Activated CD4-positive, alpha-beta T cell treated with anti-CD3 and anti-CD28 coated beads, Interleukin-2, Interleukin-4, amounts not matched to agents 100 ng/mL and 50 ng/mL, durations not matched to agents 16 hours and 8 hours (primary cell): ENCODE measurements at places on chromosomes 5 and 9.

DNA sequence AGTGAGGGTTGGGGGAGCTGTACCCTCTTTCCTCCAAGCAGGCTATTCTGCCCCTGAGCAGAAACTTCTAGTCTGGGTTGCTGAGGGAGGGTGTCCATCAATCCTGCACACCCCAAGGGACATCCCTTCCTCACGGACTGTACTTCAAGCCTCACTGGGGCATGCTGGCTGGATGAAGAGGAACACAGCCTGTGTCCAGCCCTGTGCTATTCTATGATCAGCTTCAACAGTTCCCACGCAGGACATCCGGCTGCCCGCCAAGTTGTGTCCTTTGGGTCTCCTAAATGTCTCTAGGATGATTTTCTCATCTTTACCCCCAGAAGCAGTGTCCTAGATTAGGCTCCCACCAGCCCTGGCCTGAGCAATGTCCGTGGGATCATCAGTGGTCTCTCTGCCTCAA is 68.1 kb downstream of the CRB2 start:
- DNase-seq: no peak

DNA sequence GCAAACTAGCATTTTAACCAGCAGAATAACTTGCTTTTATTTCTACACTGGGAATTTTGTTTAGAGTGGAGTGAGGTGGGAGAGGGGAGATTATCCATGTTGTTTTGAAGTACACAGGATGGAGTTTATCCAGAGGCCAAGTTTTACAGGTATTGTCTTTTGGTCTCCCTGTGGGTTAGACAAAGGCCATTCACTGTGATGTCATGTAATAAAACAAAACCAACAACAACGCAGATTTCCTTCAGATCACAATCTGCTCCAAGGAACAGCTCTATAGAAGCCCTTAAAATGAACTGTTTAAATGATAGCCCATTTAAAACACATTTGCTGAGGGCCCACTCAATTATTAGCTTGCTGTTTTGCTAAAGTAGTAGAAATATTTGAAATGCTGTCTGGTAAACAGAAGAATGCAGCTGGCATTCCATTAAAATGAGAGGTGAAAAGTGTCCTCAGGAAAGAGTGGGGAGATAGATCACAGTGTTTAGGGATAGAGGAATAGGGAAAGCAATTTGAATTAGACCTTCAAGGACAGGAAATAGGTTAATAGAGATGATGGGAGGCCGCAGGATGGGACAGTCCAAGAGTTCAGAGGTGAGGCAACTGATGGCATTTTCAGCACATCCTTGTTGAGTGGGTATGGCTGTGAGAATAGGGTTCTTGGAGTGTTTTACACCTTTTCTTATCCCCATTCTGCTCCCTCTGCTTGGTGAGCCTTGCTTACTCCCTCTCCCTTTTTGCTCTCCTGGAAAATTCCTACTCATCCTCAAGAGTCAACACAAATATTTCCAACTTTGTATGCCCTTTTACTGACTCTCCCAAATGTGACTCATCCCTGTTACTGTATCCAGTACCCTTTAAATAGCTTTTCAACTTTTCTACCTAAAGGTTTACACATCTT is 140.1 kb upstream of the NR3C1 start:
- DNase-seq: no peak

DNA sequence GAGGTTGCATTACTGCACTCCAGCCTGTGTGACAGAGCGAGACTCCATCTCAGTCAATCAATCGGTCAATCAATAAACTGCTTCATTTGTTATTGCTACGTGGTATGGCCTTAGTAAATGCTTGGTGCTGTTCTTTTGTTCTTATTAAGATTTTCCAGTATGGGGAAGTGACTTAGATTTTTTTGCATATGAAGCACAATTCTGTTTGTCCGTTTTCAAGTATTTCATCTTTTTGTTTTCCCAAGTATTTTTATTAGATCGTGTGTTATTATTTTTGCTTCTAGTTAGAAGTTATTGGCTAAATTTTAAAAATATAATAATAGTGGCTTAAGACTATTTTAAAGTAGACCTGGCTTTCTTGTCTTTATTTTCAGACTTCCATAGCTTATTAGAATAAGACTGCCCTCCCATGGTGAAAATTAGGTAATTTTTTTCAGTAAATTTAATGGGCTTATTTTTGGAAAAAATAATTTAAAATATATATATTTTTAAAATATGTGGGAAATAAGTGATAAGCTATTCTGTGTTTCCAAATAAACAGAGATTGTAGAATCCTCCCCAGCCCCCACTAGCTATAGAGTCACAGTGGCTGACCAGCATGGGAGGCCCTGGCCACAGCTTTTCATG is 14.7 kb upstream of the OMD start:
- no peak for DNase-seq

DNA sequence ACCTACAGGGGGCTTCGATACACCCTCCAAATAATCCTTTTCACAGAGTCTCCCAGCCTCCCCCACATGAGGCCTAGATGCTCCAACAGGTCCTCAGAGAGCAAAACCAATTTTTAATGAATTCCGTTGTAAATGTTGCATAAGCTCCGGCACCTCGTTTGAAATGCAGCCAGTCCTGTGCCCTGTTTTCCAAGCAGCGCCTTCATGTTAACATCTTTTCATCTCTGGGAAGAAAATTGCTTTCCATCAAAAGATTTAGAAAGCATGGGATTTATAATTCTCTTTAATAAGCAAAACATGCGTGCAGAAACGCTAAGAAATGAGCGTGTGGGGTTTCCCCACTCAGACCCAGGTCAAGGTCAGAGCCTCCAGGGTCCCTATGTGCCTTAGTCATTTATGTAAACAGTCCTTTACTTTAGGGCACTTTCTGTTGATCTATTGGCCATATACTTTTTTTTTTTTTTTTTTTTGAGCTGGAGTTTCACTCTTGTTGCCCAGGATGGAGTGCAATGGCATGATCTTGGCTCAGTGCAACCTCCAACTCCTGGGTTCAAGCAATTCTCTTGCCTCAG is 177.5 kb upstream of the S1PR3 start:
- no peak for DNase-seq

GRCh38 chr9:123290764-123291163 is 22.4 kb upstream of the STRBP start:
- no peak for DNase-seq

DNA sequence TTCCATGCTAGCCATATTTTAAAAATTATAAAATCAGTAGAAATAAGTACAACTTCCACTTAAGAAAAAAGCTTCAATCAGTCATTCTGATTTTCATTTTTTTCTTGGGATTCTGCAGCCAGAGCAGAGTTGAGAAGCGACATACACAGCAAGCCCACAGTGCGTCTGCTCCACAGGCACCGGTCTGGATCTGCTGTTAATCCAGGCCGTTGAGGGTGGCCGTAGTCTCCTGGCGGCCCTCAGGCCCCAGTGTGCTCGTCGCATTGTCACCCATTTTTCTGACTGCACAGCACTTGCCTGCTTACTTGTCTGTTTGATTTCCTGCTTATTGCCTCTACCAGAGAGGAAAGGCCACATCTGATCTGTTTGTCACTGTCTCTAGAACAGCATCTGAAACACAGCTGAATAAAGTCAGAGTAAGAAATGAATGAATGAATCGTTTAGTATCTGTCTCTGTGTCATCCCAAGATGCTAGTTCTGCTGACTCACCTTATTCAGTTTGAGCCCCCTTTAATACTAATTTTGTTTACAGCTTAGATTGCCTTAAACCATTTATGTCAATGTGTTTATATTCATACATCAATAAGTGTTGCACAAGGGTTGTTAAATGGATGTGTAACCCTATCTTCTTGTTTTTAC is 11.6 kb upstream of the ASPN start:
- peak; percentile 9 for DNase-seq

GRCh38 chr5:1325870-1326531 is 18.9 kb downstream of the CLPTM1L start:
- DNase-seq: no peak

DNA sequence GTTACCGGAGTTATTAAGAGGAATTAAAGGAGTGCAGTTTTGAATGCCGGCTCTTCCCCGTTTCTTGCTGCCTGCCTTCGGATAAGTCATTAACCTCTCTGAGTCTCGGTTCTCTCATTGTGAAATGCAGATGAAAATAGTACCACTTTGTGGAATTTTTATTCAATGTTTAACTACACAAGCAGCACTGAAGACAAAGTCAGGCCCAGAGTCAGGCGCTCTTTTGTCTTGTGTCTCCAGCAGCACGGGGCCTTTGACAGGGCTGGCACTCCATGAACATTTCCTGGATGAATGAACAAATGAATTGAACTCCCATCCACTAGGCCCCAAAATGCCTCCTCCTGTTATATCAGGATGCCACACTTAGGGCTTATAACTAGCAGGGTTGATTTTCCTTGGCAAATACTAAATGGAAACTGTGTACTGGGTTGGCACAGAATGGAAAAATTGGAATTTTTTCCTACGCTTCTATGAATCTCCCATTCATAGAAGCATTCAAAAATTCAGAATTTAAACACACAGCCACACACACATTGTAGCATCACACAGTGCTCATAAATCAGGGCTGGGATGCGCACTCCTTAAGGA is 332.8 kb downstream of the MLLT3 start:
- DNase-seq: no peak
